Hepatocyte (in vitro differentiated cells): ENCODE measurements at places on chromosomes 13 and 19. TPM values are rescaled to one million over a fixed set of nuclear protein-coding genes. Genes with fewer than 3 reads are reported as not detected.
A peak's percentile ranks its signal among the peaks of the same experiment; 100 is the strongest.

DNA sequence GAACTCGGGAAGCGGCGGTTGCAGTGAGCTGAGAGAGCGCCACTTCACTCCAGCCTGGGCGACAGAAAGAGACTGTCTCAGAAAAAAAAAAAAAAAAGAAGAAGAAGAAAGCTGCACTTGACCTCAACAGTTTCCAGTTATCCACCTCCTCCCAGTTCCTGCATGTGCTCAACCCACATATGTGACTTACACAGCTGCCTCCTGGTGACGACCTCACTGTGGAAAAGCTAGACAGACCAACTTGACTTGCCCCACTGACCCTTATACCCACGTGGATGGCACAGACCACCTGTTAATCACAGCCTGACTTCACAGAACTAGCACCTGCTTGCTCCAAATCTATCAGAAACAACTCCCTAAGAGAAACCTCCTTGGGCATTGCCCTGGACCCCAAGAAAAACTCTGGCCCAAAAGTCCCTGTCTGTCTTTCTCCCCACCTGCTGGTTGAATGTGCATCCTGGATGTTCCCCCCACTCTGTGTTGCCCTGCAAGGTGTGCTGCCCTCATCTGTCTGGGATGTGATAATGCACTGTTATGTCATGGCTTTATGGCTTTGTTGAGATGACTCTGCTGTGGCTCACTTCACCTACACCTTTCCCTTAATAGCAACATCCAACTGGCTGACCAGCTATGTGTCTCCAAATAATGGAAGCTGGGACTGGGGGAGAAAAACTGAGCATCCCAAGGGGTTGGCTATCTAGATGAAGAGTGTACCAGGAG is 2.8 kb downstream of the ZNF20 start:
- no peak for DNase-seq

GRCh38 chr13:99796175-99796819 is 175.3 kb downstream of the ZIC5 start:
- peak; percentile 69 for DNase-seq

GRCh38 chr13:47675871-47676270 is 325.2 kb downstream of the SUCLA2 start:
- DNase-seq: no peak

Gene ADPRHL1
- 1.1 and 1.2 TPM in 2 replicates for total RNA-seq

DNA sequence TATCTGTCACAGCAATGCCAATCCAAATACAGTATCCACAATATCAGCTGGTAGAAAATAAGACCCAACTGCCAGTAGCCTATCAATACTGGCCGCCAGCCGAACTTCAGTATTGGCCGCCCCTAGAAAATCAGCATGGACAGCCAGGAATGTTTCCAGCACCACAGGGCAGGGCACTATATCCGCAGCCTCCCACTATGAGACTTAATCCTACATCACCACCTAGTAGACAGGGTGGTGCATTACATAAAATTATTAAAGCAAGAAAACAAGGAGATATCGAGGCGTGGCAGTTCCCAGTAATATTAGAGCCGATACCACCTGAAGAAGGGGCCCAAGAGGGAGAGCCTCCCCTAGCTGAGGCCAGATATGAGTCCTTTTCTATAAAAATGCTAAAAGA is 111.3 kb downstream of the ZNF486 start:
- peak; percentile 39 for DNase-seq

DNA sequence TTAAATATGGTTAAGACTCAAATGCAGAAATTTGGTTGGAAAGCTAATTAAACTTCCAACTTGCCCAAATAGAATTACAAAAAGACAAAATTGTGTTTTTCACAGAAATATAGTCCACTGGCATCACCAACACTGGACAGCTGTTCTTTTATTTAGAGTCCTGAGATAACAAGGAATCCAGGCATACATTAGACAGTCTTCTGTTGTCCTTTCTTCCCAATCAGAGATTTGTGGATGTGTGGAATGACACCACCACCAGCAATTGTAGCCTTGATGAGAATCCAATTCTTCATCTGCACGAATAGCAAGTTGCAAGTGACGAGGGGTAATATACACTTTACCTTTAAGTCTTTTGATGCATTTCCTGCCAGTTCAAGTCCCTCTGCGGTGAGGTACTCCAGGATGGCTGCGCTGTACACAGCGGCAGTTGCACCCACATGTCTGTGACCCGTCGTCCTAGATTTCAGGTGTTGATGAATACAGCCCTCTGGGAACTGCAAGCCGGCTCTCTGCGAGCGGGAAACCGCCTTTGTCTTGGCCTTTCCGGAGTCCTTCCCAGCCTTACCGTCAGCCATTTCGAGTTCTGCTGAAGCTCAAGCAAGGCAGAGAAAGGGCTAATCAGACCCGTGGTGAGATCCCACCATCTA is 14.7 kb downstream of the UBAC2 start:
- DNase-seq: no peak
